IPS DF 19.7 (cell line): ENCODE measurements at places on chromosomes 6 and 20.

DNA sequence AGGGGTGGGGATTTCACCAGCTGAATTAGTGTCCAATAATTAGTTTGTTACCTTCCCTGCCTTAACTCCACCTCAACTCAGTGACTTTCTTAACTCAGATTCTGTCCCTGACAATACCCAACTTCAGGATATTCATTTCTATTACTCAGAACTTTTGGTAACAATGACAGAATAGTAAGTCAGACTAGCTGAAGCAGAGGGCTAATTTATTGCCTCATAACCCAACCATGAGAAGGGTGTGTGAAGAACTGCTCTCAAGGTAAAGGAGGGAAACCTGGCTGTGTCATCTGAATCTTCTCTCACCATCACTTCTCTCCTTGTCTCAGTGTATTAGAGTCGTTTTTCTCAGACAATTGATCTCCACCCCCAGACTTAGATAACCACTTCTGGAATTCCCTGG lies 1.2 kb upstream of the PI3 start:
- no peak for DNase-seq

DNA sequence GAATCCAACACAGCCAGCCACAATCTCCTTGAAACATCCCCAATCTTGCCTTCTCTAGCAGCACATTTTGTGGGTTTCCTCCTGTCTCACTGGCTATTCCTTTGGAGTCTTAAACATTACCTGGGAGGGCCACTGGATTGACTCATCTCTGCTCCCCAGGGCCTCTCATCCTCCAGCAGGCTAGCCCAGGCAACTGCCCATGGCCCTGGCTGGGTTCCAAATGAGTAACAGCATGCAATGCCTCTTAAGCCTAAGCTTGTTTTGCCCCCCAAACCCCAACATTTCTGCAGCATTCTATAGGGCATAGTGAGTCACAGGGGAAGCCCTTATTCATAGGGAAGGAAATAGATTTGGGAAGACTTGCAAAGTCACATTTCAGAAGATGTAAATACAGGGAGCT lies 204.9 kb downstream of the FOXA2 start:
- DNase-seq = no peak

DNA sequence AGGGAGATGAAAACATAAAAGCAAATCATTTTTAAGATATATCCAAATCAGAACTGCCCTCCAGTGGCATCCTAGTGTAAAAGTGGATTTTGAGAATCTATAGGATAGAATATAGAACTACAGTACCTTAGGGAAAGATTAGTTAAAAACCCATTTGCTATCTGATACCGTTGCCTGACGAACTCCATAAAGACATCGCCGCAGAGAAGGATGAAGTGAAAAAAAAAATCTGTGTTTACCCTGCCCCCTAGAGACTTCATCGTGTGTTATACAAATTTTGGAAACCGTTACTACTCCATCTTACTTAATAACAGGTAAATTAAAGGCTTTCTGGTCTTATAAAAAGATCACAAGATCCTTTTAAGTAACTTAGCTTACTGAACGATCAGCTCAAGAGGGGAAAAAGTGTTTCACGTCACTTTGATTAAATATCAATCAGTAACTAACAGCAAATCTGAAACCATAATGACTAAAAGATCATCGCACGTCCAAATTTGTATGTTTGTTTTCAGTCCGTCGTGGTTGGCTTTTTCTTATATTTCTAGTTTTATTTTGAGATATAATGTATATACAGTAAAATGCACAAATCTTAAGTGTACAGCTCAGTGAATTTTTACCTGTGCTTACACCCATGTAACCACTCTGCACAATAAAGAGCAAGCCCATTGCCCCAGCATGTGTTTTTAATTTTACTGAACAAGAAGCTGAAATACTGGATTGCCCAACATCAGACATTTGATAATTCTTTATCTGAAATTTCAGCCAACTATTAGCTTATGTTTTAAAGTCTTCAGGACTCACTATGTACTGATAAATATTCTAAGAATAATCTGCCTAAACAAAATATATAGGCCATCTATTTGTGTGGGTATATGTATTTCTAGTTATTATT lies 881 bp upstream of the MCM3 start:
- no peak for DNase-seq

GRCh38 chr20:17612992-17613327 lies 43.1 kb downstream of the DSTN start:
- no peak for DNase-seq

- DNase-seq = no peak
Measured at GRCh38 chr6:132816660-132817059, 2.3 kb downstream of the RPS12 start.

- DNase-seq = no peak
Measured at GRCh38 chr6:49531774-49532569, 18.5 kb upstream of the C6orf141 start.

GRCh38 chr6:148885925-148886845 lies 139.4 kb downstream of the UST start:
- no peak for DNase-seq

DNA sequence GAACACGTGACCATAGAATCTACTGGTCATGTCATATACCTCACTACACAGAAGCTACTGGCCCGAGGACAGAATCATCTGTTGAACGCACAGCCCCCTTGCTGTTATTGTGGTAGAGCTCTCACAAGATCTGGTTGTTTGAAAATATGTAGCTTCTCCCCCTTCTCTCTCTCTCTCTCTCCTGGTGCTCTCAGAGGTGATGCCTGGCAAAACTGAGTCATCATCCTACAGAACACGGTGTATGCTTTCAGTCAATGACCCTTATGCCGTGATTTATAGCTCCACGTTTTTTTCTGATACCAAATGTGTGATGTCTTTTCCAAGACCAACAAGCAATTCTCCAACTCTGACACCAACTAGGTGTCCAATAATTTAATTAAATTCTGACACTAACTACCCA lies 13.0 kb upstream of the RBM24 start:
- no peak for DNase-seq

- DNase-seq = no peak
Measured at GRCh38 chr6:143515766-143516355, 4.3 kb upstream of the FUCA2 start.

- no peak for DNase-seq
Measured at GRCh38 chr6:13988049-13988738, 63.4 kb downstream of the RNF182 start.

DNA sequence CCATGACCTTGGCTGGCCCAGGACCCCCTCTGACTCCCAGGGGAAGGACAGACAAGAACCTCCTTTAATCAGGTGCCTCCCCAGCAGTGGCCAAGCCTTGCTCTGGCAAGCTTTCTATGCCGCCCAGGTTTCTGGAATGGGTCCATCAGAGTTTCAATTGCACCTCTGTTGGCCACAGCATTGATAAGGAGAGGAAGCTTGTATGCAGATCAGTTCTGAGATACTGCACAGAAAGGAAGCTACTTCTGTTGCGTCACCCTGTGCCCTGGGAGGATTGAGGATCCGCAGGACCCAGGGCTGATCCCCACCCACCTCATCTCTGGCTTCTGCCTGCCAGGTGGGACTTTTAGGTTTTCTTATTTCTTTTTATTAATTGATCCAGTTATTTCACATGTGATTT lies 167.2 kb downstream of the TFAP2C start:
- DNase-seq = no peak

DNA sequence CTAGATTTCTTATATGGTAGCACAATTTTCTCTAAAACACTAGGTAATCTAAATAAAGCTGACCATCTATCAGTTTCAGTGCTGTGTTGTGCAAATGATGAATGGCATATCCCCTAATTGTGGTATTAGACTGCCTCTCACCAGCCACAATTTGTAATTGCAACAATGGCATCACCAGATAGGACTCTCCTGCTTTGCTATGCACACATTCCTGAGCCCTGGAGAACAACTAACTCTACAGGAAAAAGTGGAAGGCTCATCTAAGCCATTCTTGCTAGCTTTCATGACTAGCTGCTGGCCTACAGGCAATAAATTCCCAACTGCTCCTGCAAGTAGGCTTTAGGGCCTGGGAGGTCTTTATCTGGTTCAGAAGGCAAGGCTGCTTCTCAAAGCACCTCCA lies 974.1 kb downstream of the EYS start:
- no peak for DNase-seq

DNA sequence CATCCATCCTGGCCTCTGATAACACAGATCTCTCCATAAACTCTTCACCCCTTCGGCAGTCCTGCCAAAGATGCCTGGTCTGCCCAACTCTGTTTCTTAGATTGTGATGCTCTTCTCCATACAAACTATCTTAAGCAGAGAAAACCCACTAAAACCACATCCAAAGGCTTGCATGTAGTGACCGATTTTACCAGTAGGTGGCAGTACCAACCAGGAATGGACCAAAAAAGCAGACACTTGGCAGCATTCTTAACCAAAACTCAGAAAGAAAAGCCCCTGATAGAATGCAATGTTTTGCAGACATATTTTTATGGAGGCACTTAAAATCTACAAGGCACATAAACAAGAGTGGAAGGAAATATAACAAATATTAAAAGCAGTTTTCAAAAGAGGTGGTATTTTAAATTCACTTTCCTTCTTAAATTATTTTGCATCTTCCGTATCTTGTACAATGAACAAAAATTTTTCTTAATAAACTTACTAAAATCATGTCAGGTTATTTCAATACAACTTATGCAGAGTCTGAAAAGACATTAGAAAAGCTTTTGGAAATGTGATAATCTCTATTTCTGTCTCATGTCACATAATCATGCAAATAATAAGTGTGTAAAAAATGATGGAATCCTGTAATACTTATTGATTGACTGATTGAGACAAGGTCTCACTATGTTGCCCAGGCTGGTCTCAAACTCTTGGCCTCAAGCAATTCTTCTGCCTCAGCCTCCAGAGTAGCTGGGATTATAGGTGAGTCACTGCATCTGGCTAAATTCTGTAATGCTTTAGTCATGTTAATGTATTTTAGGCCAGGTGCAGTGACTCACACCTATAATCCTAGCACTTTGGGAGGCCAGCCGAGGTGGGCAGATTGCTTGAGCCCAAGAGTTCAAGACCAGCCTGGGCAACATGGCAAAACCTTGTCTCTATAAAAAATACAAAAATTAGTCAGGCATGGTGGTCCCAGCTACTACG lies 29.4 kb downstream of the LRP11 start:
- DNase-seq = no peak

DNA sequence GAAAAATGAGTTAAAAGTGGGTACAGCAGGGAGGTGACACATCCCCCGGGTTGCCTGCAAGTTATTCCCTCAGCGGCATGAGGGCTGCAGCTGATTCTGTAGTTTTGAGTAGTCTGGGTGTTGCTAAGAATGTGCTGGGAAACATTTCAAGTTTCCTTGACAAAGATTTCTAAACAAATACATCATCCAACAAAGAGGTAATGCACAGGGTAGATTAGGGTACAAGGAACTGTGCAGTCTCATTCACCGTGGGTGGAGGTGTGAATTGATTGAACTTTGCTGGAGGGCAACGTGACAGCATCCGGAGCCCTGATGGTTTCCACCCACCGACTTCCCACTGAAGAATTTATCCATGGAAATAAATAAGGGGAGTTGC lies 21.8 kb downstream of the CASS4 start:
- no peak for DNase-seq

- no peak for DNase-seq
Measured at GRCh38 chr6:105272786-105273185, 93.0 kb upstream of the POPDC3 start.

- DNase-seq = no peak
Measured at GRCh38 chr20:14956538-14956937, 619.1 kb upstream of the FLRT3 start.

- no peak for DNase-seq
Measured at GRCh38 chr20:23242556-23243180, 107.9 kb upstream of the NXT1 start.

DNA sequence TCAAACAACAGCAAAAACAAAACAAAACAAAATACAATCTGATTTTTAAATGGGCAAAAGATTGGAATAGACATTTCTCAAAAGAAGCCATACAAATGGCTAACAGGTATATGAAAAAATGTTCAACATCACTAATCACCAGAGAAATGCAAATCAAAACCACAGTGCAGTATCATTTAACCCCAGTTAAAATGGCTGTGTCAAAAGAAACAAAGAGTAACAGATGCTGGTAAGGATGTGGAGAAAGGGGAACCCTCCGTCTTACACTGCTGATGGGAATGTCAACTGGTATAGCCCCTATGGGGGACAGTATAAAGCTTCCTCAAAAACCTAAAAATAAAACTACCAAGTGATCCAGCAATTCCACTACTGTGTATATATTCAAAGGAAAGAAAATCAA lies 10.9 kb upstream of the NELFCD start:
- no peak for DNase-seq

DNA sequence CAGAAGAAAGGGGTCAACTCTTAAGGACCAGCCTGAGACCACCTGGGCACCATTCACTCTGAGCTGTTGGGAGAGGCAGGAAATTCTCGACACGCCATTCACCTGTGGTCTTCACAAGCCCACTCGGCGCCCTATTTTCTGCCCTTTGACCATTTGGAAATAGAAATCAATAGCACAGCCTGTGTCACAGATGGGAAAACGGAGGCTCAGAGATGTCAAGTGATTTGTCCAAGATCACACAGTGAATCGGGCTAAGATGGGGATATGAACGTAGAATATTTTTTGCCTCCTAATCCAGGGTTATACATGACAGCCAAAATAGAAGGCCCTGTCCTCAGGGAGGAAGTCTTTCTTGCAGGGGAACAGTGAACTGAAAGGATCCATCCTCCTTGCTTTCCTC lies 3.0 kb upstream of the APOBEC2 start:
- no peak for DNase-seq

- peak; percentile 25 for DNase-seq
Measured at GRCh38 chr20:44540834-44541233, 19.0 kb upstream of the SERINC3 start.
